ENCODE measurements at places on chromosomes 2 and 18. TPM values are rescaled to one million over a fixed set of nuclear protein-coding genes. Genes with fewer than 3 reads are reported as not detected.

GRCh38 chr2:231612456-231613330 lies 20.0 kb downstream of the TEX44 start:
- peak; percentile 89 for DNase-seq
- peak overlapping the region; percentile 99 for H3K27ac ChIP-seq
- peak overlapping the region; percentile 61 for H3K4me3 ChIP-seq
- H3K27me3 ChIP-seq, result no peaks in the 10 kb centered on the region

DNA sequence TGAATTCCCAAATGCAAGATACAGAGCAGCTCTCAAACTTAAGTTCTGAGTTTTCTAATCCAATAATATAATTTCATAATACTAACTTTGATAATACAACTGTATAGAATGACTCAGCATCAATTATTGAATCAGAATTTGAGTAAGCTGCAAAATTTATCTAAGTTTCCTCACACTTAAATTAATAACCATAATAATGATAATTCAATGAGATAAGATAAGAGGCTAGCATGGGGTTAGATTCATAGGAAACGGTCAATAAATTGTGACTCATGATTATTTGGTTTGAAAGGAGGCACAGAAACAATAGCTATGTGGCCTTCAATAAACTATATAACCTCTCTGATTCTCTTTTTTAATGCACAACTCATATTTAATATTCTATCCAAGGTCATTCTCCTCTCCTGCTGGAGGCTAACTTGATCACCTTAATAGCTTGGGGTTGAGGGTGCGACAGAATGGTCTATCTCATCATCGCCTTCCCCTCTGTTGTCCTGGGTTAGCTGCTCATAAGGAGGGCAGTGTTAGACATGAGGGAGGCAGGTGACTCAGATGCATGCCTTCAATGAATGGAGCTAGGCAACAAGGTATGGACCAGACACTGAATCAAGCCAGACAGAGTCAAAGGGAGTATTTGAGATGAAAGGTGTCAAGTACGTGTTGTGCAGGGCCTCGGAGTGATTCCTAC lies 36.2 kb upstream of the BMP10 start:
- H3K27ac ChIP-seq, result peak overlapping the region; percentile 99
- H3K36me3 ChIP-seq, result no peaks in the 10 kb centered on the region
- DNase-seq, result no peak
- peaks cover 50% of the 10 kb centered on the region for H3K4me1 ChIP-seq
- no peak overlapping the region for H3K4me3 ChIP-seq
- H3K27me3 ChIP-seq, result no peaks in the 10 kb centered on the region

DNA sequence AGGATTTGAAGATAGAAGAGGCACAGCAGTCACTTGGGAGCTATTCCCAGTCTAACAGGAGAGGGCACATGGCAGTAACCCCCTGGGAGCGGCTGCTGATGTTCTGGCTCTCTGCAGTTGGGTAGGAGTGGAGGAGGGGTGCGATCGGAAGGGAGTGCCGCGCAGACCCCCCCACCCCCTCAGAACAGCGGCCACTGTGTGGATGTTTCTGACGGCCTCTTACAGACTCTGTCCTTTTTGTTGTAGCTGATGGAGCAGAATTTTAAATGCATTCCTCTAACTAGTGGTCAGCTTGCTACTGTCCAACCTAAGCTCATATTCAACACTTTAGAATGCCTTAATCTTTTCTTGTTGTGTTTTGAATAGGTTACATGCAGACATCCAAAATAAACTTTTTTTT lies 127.9 kb downstream of the AGAP1 start:
- no peaks in the 10 kb centered on the region for H3K27me3 ChIP-seq
- no peaks in the 10 kb centered on the region for H3K4me1 ChIP-seq
- no peak for DNase-seq

- no peaks in the 10 kb centered on the region for H3K27me3 ChIP-seq
- H3K36me3 ChIP-seq, result no peaks in the 10 kb centered on the region
- no peak overlapping the region for H3K4me3 ChIP-seq
- H3K27ac ChIP-seq, result no peak overlapping the region
Observed at GRCh38 chr2:191148791-191149190, 2.0 kb downstream of the STAT4 start.

- no peak for DNase-seq
- H3K36me3 ChIP-seq, result peaks cover 9% of the 10 kb centered on the region
- peaks cover 23% of the 10 kb centered on the region for H3K4me1 ChIP-seq
- H3K4me3 ChIP-seq, result no peak overlapping the region
- H3K27ac ChIP-seq, result peak overlapping the region; percentile 38
- H3K27me3 ChIP-seq, result no peaks in the 10 kb centered on the region
Observed at GRCh38 chr2:98769114-98769476, 38.2 kb upstream of the MGAT4A start.

DNA sequence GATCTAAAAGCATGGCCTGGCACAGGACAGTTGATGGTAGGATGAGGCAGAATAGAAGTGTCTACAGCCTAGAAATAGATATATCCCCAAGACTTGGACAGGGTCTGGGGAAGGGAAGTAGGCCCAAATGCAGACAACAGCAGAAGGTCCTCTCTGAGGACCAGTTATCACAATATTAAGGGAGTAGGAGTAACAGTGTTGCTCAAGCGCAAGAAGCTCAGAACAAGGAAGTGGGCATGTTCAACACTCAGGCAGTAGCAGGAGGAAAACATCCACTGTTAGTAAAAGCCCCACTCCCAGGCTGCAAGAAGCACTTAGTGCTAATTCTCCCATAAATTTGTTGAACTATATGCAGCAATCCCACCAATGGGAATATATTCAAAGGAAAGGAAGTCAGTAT lies 314.7 kb downstream of the METTL4 start:
- H3K4me1 ChIP-seq, result no peaks in the 10 kb centered on the region
- no peak for DNase-seq
- H3K27ac ChIP-seq, result no peak overlapping the region
- no peaks in the 10 kb centered on the region for H3K36me3 ChIP-seq
- no peaks in the 10 kb centered on the region for H3K27me3 ChIP-seq
- H3K4me3 ChIP-seq, result no peak overlapping the region

The SPP2 gene
- 0.05 TPM for total RNA-seq

The CXCR4 gene
- 198 TPM for total RNA-seq

The DNAJC5G gene
- total RNA-seq, result not detected

The C2orf92 gene
- total RNA-seq, result 2.9 TPM

All from thymus (tissue), 14 donors.